Natural killer cell treated with Interleukin-12 subunit alpha and Interleukin-12 subunit beta and Interleukin-15 and Interleukin-18, amount 100 ng/mL, for 72 hours (primary cell): ENCODE measurements at places on chromosomes 5 and 9.

- DNase-seq, result peak; percentile 60
These were observed 54.2 kb downstream of the LRSAM1 start for GRCh38 chr9:127505396-127506116.

DNA sequence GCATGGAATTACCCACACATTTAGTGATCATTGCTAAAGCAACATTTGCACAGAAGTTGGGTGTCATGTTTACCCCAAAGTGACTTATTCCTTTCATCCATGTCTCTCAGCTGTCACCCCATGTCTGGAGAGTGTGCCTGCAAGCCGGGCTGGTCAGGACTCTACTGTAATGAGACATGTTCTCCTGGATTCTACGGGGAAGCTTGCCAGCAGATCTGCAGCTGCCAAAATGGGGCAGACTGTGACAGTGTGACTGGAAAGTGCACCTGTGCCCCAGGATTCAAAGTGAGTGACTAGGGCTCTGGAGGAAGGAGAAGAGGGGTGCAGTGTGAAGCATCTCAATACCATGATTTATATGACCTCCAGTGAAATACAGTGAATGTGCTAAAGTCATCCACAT lies 99.9 kb upstream of the PRRC1 start:
- DNase-seq, result no peak

DNA sequence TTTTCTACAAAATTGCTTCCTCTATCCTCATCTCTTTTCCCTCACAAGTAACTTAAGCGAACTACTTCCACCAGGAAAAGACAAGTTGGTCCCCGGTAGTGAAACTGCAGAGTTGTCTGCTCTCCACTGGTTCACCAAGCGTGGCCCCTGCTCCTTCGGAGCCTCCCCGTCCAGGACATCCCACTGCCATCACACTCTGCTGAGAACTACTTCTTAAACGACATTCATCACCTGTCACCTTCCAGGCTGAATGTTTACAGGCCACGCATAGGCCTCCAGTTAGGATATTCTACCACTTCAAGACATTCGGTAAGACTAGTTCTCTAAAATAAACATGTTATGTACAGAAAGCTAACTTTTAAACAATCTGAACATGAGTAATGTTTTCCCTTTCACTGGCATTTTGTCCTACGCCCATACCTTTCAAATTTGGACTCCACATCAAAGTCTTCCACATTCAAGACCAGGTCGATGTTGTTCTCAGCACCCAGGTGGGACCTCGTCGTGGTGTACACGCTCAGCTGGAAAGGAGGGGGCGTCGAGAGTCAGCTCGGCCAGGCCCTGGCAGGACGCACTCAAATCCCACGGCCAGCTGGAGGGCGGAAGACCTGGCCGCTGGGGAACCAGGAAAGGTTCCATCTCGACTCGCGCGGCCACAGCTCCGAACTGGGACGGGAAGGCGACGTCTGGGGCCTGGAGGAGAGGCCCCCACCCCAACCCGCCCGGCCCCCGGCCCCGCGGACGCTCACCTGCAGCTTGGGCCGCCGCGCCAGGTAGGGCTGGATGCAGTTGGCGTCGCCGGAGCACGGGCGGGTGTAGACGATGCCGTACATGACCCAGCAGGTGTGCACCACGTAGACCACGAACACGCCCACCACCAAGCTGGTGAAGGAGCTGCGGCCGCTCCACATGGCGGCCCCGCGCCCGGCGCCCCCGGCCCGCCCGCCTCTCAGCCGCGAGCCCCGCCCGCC lies 683 bp downstream of the CLPTM1L start:
- DNase-seq, result peak; percentile 29

- DNase-seq, result no peak
These were observed 2.8 kb downstream of the CKS2 start for GRCh38 chr9:89313842-89314241.

GRCh38 chr9:125867751-125868415 lies 120.7 kb downstream of the PBX3 start:
- no peak for DNase-seq

GRCh38 chr9:96026655-96027213 lies 151.2 kb downstream of the ERCC6L2 start:
- DNase-seq, result no peak

- no peak for DNase-seq
These were observed 73.0 kb downstream of the PTPDC1 start for GRCh38 chr9:94157050-94157801.

- no peak for DNase-seq
These were observed 536.9 kb upstream of the WWC1 start for GRCh38 chr5:167754501-167755021.

DNA sequence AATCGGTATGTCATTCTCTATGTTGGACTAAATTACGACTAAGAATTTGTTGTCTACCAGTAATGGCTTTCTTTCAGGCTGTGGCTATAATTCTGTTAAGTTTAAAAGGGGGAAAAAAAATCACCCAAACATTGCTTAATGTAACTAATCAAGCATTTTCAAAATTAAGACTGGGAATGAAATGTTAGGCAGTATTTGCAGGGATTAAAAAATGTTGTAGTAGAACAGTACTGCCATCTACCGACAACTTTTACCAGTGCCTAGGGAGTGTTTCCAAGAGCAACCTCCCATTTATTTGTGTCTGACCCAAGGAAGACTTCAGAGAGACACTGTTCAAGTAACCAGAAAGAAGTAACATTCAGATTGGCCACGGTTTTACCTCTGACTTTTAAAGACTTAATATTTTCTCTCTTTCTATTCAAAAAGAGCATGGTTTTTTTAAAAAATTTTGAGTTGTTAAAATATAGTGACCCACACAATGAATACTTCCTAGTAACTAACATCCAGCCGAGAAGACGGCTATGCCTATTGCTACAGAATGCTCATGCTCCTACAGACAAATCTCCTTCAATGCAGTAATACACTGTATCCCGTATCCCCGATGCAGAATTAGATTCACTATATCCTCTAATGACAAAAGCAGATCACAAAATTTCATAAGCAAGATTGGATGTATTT lies 92.4 kb downstream of the ARL15 start:
- DNase-seq, result no peak

DNA sequence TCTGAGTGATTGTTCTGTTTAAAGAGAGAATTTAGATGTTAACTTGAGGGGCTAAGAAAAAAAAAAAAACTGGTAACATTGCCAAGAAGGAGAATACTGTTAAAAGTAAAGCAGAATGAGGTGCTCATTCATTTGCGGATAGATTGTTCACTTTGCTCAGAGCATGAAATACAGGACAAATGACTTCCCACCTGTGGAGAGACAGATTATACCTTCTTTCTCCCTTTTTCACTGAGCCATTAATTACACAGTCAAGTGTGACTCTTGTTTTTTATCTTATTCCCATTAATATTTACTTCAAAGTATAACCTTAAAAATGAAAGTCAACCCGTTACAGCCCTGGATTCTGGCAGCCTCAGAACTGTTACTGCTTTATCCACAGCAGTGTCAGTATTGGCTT lies 264.5 kb downstream of the TAF11L14 start:
- no peak for DNase-seq

- no peak for DNase-seq
These were observed 58.8 kb downstream of the MARCHF3 start for GRCh38 chr5:126971455-126972031.

GRCh38 chr5:45171563-45171962 lies 362.8 kb downstream of the MRPS30 start:
- DNase-seq, result no peak

DNA sequence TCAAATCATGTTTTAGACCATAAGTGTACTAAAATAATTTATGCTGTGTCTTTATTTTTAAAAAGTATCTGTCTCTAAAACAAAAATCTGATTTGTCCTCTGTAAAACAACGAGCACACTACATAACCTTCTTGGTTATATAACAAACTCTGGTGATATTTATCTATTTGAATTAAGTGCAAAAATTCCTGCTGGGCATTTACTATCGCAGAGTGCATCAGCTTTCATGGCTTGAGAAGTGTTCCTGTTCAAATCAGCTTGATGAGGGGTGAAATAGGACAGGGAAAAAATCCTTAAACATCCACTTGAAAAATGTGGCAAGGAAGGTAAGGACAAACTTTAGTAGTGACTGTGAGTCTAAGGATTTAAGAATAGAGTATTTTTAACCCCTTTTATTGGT lies 65.3 kb downstream of the PRR16 start:
- DNase-seq, result no peak

GRCh38 chr5:87946271-87946670 lies 322.4 kb downstream of the TMEM161B start:
- no peak for DNase-seq
